ENCODE measurements at places on chromosomes 2 and 18. TPM values are rescaled to one million over a fixed set of nuclear protein-coding genes. Genes with fewer than 3 reads are reported as not detected.

GRCh38 chr2:241904011-241904718, 34.6 kb downstream of the RTP5 start:
- no peak for DNase-seq

The OSGEPL1 gene
- total RNA-seq = 12.8 TPM

The KCNK3 gene
- 1.2 TPM for total RNA-seq

DNA sequence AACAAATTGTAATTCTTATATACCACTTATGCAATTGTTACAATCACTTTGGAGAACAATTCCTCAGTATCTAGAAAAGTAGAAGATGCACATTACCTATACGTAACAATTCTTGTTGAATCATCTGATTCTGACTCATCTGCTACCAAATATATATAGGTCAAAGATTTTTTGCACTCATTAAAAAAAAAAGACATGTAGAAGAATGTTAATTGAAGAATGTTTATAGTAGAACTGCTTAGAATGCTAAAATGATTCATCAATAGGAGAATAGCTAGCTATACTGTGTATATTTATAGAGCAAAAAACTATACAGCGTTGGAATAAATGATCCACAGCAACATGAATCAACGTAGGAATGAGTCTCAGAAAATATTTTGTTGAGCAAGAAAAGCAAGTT, 29.5 kb upstream of the STAT1 start:
- DNase-seq = no peak

GRCh38 chr2:147663153-147663961, 181.5 kb upstream of the ACVR2A start:
- DNase-seq = no peak

- no peak for DNase-seq
Observed at GRCh38 chr2:196801674-196802261, 2.3 kb upstream of the GTF3C3 start.

- DNase-seq = no peak
Observed at GRCh38 chr2:43391201-43391877, 164.9 kb upstream of the ZFP36L2 start.

The TBR1 gene
- not detected for total RNA-seq

- no peak for DNase-seq
Observed at GRCh38 chr2:63734510-63734909, 107.2 kb upstream of the UGP2 start.

The LHCGR gene
- not detected for total RNA-seq

- no peak for DNase-seq
Observed at GRCh38 chr2:105409717-105410116, 10.9 kb upstream of the FHL2 start.

- no peak for DNase-seq
Observed at GRCh38 chr18:49892148-49892924, 79.0 kb upstream of the ACAA2 start.
